ENCODE measurements at places on chromosomes 2 and 18.

DNA sequence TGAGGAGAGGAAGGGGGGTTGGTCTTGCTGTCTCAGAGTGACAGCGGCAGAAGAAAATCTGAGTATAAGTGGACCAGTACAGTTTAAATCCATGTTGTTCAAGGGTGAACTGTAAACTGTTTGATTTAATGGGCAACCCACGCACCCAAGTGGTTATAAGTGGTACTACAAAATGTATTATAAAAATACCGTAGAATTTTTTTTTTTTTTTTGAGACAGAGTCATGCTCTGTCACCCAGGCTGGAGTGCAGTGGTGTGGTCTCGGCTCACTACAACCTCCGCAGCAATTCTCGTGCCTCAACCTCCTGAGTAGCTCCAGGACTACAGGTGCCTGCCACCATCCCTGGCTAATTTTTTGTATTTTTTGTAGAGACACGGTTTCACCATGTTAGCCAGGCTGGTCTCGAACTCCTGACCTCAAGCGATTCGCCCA lies 2.1 kb upstream of the CHCHD5 start:
- DNase-seq, result no peak

DNA sequence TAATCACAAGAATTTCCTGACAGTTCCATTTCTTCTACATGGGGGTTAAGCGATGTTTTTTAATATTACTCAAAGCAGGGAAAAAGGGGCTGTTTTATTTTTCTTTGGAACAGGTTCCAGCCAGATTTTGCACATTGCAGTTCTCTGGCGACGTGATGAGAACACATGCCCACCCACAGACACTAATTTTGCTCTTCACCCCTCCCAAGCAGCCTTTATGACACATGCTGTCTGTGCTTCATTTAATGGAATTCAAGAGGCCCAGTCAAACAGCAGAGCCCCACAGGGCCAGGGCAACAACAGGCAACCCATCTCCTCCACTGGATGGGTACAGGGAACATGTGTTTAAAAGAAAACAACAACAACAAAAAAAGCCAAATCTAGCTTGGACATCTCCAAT lies 70.8 kb downstream of the SPRED2 start:
- no peak for DNase-seq

GRCh38 chr2:64865073-64865830 lies 123.9 kb upstream of the SLC1A4 start:
- DNase-seq, result peak; percentile 48

DNA sequence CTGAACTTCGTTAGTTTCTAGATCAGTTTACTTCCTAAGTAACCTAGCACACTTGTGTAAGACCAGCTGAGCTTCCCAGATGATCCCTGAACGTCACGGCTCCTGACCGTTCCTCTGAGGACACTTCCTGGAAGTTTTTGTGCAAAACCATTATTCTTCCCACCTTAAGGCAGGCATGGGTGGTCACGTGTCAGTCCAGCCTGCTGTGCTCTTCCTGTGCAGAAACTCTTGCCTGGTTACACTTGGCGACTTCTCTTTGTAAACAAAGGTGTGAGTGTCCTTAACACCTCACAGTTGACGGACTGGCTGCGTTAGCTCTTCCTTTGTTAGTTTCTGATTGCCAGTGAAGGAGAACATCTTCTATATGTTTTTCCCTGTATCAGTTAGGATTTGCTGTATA lies 118.3 kb downstream of the SH3RF3 start:
- no peak for DNase-seq

DNA sequence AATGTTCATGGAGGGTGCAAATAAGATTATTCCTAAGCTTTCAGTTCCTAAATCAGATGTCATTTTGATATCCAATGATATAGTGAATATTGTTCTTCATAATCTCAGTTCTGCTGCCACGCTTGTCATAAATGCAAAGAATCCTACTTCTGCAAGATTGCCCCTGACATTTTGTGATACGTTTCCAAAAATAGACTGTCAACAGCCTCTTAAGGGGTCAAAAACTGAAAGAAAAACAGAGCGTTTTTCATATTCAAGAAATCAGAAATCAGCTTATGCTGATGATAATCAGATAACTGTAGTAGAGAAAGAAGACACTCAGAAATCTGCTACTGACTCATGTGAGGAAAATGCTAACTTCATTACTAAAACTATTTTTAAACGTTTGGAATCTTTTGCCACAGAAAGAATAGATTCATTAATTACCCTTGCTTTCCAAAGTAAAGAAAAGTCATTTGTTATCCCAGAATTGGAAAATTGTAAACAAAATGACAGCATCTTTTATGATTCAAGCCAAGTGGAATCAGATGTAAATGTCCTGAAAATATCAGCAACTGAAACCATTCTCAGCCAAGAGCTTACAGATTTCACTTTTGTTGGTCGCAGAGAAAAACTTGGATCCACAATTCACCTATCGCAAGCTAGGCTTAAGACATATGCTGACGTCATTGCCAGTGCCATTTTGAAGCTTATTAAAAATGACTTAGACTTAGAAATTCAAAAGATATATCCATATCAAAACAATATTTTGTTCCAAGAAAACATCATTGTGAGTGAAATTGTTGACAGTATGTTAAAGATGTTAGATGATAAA lies 55.1 kb downstream of the FSIP2 start:
- no peak for DNase-seq

DNA sequence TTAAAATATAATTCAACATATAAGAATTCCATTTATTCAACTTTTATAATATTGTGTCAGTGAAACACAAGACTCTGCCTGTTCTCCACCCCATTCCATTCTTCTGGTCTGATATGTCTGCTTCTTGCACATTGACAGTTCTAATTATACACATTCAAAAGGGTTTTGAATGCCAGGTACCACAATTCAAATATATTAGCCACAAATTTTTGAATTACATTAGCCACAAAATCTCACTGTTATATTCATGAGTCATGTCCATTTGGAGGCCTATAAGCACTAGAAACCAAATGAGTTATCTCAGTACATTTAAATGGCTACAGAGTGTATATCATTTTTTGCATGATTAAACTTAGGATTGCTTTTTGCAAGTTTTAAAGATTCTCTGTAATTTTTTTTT lies 72.1 kb downstream of the CCDC150 start:
- DNase-seq, result no peak

DNA sequence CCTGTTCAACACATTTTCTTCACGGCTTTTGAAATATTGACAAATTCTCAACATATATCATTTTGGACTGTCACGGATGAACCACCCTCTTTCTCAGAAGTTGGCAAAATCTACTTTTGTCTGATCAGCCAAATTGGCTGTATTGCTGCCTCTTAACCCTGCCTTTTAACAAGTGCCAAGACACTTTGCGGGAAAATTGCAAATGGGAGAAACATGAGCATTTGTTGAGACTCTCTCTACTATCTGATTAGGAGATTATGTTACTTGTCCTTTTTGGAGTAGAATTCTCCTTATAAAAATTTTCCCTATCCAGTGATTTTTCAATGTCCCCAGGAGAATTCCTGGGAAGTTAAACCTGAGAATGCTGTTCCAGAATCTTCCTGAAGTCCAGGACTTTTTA lies 256.2 kb upstream of the ZSWIM2 start:
- DNase-seq, result no peak

DNA sequence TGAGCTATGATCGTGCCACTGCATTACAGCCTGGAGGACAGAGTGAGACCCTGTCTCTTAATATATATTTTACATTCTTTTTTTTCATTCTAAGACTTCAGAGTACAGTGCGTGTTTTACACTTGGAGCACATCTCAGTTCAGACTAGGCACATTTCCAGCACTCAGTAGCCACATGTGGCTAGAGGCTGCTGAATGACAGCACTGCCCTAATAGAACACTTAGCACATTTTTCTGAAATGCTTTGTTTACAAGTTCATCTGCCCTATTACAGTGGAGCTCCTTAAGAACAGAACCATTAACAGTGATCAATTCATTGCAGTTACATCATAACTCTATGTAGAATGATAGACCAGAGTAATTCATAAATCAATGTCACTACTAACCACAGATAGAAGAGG lies 138.1 kb downstream of the SUCLG1 start:
- DNase-seq, result no peak

DNA sequence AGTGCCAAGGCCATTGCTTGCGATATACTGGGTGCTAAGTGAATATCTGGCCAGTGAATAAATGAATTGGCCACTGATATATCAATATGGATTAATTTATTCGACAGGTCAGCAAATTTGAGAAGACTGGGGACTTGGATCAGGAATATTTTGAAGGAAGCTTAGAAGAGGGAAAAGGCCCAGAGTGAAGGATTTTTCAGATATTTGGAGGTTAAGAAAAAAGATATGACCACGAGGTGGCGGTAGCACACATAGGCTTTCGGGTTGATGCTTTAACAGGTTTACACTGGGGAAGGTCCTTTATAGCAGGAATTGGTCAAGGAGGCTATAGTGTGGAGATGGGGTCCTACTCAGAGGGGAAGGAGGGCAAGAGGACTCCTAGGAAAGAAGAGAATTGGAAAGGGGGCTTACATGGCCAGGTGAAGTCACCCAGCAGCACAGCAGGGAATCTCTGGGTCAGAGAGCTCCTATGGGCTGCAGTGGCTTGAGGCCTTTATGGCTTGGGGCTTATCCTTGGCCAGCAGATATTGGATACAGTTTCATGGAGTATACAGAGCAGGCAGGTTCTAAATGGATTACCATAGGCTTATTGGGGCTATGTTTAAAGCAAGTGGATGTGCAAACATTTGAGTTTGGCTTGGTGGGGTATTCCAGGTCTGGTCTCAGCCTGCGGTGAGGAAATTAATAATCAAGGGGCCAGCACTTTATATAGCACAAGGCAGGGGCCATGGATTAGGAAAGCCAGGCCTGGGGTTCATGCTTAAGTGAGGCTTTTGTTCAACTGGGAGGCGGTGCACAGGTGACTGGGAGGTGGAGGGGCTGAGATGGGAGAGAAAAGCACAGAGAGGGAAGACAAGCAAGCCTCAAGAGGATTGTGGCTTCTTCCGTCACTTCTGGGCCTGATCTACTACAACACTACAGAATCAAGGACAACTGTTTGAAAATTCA lies 9.7 kb downstream of the IL1RN start:
- DNase-seq, result no peak

DNA sequence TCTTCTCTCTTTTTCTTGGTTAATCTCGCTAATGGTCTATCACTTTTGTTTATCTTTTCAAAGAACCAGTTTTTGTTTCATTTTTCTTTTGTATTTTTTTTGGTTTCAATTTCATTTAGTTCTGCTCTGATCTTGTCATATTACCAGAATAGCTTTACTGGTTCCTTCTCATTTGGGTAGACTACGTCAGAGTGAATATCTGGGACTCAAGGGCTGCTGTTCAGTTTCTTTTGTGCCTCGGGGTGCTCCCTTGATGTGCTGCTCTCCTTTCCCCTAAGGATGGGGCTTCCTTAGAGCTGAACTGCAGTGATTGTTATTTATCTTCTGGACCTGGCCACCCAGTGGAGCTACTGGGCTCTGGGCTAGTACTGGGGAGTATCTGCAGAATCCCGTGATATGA lies 29.4 kb upstream of the IL1RN start:
- DNase-seq, result no peak

DNA sequence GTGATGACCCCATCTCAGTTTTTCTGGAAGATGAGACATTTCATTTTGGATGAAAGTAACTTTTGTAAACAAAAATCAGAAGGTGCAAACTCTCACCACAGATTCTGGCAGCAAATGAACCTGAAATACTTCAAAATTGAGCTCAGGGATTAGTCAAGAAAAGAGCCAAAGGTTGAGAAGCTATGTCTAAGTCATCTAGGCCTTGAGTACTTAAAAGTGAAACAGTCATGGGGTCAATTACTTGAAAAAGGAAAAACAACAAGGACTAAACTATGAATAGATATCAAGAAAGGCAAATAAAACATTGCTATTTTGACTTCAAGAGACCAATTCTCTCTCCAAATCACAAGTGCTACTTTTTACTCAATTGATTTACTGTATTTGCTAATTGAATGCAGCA lies 285.1 kb downstream of the RBM43 start:
- DNase-seq, result no peak

DNA sequence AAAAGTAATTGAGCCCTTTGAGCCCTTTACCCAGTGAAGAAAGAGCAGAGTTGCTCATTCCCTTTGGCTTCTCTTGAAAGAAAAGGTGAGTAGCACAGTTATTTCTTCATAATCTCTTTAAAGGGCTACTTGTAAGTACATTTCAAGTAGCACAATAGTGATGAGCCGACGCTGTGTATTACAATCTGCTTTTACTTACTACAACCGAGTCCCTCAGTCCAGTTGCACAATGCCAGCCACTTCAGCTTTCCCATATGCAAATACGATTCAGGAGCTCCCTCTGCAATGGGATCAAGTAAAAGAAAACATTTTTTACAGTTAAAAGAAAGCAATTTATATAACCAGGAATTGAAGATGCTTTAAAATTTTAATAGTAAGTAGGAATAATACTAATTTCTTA lies 868.5 kb downstream of the RNF144A start:
- no peak for DNase-seq

DNA sequence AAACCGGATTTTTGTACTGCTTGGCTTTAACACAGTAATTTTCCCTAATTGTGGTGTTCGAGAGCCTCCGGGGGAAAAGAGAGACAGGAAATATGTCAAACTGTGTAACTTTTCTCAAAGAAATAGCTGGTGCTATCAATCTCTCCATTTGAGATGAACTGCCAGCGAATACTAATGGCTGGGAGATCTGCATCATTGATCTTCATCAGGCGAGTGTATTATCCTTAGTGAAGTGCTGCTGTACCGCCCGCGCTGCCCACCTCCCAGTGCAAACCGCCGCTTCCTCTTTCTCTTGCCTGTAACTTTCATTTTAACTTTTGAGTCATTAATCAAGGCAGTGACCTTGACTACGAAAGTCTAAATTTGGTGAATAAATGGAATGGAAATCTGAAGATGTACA lies 246.1 kb upstream of the ST6GAL2 start:
- DNase-seq, result no peak

- no peak for DNase-seq
Measured at GRCh38 chr18:55031979-55032378, 72.7 kb upstream of the CCDC68 start.

DNA sequence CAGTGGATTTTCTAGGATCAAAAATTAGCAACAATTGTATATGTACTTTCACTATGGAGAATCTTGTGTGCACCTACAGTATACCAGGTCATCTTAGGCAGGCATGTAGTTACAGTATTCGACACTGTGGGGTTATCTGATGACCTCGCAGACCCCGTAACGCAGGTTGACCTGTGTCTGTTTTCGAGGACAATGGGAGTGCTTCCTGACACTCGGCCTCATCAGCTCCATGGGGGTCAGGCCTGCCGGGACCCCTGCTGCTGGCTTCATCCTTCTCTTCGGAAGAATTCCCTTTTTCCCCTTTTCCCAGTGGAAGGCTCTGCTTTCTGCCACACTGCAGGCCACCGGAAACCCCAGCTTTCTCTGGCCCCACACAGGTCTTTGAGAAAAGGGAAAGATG lies 102.8 kb upstream of the TMEM18 start:
- no peak for DNase-seq

Data from activated T-cell treated with anti-CD3 and anti-CD28 coated beads for 4 hours (primary cell).